ENCODE measurements at places on chromosomes 1 and 21.

- DNase-seq: no peak
These were observed 53.9 kb upstream of the NADK start for GRCh38 chr1:1832166-1832565.

- DNase-seq: no peak
These were observed 46.4 kb downstream of the AJAP1 start for GRCh38 chr1:4700801-4701200.

GRCh38 chr1:197284966-197285365 lies 16.9 kb downstream of the CRB1 start:
- DNase-seq: peak; percentile 70

- DNase-seq: peak; percentile 21
These were observed 34.9 kb downstream of the ETS2 start for GRCh38 chr21:38840456-38841300.

DNA sequence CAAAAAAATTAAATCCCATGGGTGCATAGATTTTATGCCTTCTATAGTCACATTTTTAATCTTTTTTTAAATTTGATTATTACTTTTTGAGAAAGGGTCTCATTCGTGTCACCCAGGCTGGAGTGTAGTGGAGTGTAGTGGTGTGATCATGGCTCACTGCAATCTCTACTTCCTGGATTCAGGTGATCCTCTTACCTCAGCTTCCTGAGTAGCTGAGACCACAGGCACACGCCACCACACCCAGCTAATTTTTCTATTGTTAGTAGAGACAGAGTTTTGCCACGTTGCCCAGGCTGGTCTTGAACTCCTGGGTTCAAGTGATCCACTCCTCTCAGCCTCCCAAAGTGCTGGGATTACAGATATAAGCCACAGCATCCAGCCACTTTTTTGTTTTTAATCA lies 10.4 kb downstream of the CBR3 start:
- DNase-seq: no peak

DNA sequence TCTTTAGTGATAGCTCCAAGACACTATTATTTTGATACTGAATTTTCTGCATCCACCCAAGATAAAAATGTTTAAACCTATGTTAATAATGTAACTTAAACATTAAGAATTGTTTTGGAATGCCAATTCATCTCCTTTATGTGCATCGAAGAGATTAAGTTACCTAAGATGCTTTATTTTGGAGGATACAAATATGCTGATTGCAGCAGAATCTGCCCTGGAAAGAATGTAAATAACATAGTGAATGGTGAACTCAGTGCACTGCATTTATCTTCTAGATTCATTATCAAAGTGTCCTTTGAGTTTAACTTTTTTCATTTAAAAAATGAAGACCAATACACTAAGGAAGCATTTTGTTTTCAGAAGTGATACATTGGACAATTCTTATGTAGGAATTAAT lies 757.2 kb downstream of the MRPL39 start:
- DNase-seq: no peak

- no peak for DNase-seq
These were observed 1.6 kb downstream of the CLIC6 start for GRCh38 chr21:34670220-34670961.

- DNase-seq: no peak
These were observed 103.0 kb downstream of the LAMC2 start for GRCh38 chr1:183289051-183289496.

DNA sequence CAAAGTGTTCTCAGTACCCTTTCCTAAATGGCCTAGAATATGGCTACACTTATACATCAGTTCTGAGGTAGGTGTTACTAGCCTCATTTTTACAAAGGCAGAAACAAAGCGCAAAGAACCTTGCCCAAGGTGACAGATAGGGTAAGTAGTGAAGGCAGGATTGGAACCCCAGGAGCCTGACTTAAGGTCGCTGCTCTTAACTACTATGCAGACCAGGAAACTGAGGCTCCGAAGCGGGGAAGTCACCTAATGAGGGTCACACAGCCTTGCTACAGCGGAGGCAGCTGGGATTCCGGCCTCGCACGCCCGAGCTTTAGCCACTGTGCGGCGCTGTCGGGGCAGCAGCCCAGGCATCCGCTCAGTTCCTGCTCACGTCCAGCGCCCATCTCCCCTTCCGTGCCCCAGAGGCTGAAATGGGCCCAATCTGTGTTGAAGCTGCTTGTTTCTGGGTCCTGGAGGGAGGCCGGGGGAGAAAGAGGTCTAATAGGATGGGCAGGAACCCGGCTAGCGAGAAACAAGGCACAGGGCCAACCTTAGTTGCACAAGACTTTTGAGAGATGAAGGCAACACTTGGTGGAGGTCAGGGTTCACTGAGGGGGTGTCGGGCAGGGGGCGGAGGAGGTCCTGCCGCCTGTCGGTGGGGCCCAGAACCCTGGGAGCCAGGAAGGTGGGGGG lies 1.4 kb upstream of the FOXD2 start:
- DNase-seq: peak; percentile 71

DNA sequence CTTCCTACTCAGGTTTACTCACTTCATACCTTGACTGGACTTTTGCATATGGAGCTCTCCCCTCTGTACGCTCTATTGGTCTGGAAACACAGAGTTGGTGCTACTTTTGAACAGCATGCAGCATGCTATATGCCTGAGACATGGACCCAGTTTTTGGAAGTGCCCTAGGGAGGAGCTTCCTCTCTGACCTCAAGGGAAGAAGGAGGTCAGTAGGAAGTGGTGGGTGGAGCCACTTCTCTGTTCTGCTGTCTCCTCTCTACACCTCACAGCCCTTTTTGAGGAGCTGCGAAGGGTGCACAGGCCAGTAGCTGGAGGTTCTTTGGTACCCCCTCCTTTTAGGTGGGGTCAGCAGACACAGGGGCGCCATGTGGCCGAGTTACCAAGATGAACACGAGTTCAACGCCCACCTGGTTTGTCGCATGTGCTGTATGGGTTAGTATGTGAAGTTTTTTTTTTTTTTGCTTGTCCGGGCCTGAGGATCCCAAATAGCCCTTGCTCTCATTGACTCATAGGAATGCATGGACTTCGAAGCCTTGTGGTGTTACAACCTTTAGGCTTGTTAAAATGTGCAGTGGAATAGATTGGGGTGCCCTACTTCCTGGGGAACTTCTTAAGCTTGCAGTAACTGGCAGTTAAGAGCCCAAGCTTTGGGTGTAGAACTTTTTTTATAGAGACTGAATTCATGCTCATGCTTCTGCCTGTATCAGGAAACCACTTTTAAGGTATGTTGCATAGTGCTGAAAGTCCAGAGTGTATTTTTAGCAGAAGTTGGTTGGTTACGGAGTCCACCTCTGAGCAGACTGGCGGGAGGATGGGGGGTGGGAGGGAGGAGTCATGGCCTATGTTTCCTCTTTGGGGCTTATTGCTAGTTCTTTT lies 10.7 kb downstream of the MACF1 start:
- DNase-seq: peak; percentile 76

- no peak for DNase-seq
These were observed 120.6 kb upstream of the KCNJ15 start for GRCh38 chr21:38136201-38136600.

DNA sequence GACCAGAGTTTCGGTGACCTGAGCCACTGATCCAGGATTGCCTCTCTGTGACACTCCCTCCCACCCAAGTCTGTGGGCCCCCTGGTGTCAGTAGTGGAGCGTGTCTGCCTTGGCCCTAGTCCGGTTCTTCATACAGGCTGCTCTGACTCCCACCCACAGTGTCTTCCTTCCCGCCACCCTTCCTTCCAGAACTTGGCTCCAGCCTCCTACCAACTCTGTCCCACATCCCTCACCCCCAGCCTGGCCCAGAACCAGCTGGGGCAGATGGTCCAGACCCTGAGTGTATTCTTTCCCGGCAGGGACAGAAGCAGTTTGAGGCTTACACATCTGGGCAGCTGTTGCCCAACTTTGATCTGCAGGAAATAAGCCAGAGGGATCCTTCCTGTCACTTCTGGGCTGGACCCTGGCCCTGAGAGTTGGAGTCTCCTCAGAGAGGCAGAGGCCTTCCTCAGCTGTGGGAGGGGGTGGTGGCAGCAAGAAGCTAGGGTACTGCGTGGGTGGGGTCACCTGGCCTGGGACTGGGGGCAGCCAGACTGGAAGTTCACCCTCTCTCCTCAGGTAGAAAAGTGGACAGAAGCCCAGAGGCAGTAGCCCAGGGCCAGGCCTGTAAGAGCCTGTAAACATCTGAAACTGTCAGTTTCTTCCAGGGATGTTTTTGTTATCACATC lies 43.1 kb upstream of the EPS8L3 start:
- DNase-seq: peak; percentile 66

GRCh38 chr1:7669559-7670311 lies 101.4 kb upstream of the VAMP3 start:
- DNase-seq: no peak

- DNase-seq: peak; percentile 7
These were observed 64.6 kb downstream of the UBIAD1 start for GRCh38 chr1:11337580-11338073.

DNA sequence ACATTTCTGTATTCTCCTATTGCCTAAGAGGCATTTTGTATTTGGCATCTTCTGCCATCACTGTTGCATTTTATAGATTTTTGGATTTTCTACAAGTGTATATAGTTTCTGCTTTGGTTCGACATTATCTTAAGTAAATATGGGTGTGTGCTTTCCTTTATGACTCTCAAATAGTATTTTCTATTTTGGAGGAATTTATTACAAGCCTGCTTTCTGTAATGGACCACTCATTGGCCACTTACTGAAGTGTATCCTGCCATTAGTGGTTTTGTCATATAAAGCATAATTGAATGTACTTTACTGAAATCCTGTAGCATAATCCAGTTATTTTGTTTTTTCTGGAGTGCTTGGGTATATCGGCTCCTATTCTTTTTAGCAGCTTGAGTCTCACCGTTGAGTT lies 184.3 kb downstream of the PATJ start:
- no peak for DNase-seq

DNA sequence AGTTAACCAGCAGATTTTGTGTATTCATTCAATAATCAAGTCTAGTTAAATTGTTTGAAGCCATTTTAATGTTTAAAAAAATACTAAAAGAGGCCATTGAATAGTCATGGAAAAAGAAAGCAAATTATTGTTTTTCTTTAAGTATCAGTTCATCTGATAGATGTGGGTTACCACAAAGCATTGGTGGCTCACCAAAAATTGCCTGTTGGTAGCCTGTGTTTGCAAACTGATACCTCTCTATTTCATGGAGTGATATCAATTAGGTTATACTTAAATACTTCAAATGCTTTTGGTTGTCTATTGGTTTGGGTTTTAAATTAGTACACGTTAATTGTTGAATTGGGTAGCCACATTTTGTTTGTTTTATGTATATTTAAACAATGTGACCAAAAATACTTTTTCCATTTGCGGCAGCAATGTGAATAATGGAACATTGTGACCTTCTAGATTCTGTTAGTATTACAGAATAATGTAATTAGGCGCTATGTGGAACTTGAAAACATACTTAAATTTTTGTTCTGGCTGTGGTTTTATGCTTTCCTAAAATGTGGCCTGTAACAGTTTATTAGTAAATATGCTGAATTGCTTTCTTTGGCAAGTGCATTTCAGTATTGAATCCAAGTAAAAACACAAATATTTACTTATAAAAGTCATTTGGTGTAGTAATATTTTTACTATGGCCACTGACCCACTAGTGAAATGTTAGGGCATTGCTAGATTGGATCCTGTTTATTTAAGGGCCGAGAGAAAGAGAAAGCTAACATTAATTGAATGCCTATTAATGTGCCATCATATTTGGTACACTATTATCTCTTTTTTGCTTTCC lies 37.1 kb upstream of the NBL1 start:
- DNase-seq: no peak

GRCh38 chr21:37435120-37435519 lies 68.5 kb downstream of the DYRK1A start:
- peak; percentile 99 for DNase-seq

- DNase-seq: no peak
These were observed 58.4 kb downstream of the ZNF281 start for GRCh38 chr1:200351425-200351824.

DNA sequence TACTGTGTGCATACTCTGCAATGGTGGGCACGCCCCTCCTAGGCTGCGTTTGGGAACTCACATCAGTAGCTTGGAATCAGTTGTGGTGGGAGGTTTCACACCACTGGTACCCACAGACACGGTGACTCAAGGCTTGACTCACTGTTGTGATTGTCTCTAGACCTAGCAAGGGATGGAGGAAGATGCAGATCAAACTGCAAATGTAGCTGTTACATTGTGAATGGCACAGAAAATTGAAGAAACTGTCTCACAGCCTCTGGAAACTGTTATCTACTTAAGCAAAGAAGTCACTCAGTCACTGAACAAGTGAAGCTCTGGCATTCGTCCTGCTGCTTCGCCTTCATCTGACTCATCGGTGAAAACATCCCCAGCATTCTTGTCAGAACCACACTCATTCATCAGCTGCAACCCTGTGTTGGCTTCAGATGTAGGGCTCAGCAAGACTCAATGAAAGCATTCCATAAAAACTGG lies 59.5 kb downstream of the POFUT2 start:
- DNase-seq: peak; percentile 63

GRCh38 chr1:6819246-6820040 lies 34.2 kb downstream of the CAMTA1 start:
- no peak for DNase-seq

- DNase-seq: no peak
These were observed 13.5 kb upstream of the NEXN start for GRCh38 chr1:77874804-77875445.

- DNase-seq: peak; percentile 76
These were observed 16.6 kb upstream of the ZSCAN20 start for GRCh38 chr1:33455539-33456501.

- no peak for DNase-seq
These were observed 54.5 kb upstream of the MRPS6 start for GRCh38 chr21:34018910-34019309.

GRCh38 chr21:44054710-44055109 lies 42.6 kb downstream of the TRAPPC10 start:
- no peak for DNase-seq

DNA sequence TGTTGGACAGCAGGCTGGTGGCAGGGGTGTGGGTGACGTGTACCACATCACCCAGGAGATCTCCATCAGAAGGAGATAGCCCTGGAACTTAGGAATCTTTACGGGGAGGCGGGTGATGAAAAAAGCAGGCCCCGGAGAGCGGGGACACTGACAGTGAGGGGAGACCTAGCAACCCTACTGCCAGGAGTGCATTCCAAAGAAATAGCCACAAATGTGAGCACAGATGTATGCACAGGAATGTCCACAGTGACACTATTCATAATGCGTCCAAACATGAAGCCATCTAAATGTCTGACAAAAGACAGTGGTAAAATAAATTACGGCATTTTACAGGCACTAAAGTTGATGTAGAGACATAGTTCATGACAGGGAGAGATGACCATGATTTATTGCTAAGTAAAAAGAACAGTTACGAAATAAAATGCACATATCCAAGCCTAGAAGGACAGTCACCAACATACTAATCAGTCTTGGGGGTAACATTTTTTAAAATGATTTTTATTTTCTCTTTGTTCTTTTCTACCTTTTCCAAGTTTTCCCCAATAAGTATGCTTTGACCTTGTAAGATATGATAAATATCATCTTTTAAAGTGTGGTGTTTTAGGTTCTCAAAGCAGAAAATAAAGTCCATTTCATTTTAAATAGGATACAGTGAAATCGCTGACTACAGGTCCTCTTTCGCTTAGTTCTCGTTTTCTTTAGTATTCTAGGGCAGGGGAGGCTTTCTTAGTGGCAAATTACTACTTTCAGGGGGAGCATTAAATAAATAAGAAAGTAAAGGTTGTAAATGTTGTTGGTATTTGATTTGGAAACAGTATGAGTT lies 21.3 kb downstream of the CD247 start:
- DNase-seq: peak; percentile 14

- DNase-seq: no peak
These were observed 19.1 kb upstream of the HDAC1 start for GRCh38 chr1:32272557-32273390.

All from MV-4-11 (cell line).